ENCODE measurements at places on chromosomes 12 and 14.

DNA sequence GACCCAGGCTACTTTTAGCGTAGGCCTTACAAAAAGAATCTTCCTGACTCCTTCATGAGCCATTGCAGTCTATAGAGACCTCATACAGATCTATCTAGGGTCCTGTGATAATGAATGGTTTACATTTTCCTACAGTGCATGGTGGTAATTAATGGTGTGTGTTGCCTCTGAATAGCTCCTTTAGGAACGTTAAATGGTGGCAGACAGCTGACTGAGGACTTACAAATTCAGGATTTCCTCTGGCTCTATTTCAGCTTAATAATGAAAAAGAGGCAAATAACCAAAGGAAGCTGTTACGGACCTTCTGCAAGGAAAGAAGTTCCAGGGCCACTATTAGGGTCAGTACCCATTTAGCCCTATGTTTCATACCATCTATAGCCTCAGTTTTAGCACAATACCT, 5.1 kb downstream of the IKBIP start:
- DNase-seq, result no peak

- DNase-seq, result no peak
Observed at GRCh38 chr12:104473374-104473983, 16.7 kb downstream of the CHST11 start.

GRCh38 chr14:28242895-28243294, 523.7 kb upstream of the FOXG1 start:
- DNase-seq, result no peak

DNA sequence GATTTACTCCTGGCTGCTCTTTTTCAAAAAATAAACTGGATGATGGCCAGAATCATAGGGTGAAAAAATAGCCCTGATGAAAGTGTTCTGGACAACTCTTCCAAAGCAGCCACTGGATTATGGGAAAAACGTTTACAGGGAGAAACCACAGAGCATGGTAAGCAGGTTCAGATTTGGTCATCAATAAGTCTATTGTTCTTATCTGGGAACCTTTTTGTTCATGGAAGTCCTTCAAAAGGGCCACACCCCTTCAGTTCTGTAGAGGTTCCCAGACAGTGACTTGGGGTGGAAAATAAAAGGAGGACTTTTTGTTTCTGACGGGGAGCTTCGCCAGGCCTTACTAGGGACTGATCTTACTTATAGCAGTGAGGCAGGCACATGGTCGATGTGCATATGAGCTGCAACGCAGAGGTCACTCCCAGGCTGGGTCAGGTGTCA, 117.4 kb upstream of the SLC38A2 start:
- DNase-seq, result no peak

DNA sequence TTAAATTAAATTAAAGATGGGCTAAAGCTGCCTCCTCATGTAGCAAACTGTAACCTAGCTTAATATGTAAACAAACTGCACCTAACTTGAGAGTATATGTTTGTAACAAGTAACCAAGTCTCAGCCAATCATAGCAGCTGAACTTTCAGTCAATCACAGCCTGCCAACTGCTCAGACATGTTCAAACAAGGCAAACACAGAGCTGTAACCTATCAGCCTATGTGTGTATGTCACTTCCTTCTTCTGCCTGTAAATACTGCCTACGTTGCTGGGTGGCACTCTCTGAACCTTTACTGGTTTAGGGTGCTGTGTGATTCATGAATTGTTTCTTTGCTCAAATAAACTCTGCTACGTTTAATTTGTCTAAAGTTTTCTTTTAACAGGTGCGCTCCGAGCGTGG, 2.9 kb downstream of the SERPINA6 start:
- DNase-seq, result no peak

DNA sequence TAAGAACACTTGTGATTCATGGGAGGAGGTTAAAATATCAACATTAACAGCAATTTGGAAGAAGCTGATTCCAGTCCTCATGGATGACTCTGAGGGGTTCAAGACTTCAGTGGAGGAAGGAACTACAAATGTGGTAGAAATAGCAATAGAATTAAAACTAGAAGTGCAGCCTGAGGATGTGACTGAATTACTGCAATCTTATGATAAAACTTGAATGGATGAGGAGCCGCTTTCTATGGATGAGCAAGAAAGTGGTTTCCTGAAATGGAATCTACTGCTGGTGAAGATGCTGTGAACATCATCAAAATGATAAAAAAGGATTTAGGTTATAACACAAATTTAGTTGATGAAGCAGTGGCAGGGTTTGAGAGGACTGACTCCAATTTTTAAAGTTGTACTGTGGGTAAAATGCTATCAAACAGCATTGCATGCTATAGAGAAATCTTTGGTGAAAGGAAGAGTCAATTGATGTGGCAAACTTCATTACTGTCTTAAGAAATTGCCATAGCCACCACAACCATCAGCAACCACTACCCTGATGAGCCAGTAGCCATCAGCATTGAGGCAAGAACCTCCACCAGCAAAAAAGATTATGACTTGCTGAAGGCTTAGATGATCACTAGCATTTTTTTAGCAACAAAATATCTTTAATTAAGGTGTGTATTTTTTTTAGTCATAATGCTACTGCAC, 25.9 kb upstream of the MTERF2 start:
- DNase-seq, result no peak

DNA sequence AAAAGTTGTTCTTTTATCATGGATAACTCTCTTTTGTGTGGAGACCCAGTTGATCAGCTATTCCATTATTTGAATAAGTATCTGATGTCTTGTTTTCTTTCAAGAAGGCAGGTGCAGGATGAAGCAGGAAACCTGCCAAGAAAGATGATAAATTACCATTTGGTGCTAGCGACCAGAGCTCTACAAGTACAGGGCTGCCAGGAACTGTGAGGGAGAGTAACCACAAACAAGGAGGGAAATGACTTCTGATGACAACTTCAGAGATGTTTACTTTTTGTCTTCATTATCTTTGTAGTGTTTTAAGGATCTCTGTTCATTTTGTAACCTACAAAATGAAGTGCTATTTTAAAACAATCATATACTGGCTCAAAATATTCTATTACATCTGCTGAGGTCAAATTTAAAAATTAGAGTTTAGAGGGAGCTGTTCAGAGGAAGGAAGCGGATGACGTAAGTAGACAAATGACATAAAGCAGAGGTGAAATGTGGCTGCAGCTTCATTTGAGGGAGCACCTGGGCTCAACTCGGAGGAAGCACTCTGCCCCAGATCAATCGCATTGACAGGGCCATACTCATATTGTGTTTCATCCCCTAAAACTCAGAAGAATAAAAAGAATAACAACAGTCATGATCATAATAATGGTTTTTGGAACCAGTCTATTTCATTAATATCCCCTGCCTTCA, 226.8 kb downstream of the C12orf42 start:
- DNase-seq, result no peak

GRCh38 chr12:103368167-103368566, 127.6 kb downstream of the C12orf42 start:
- no peak for DNase-seq

GRCh38 chr14:22837114-22837749, 847 bp downstream of the MMP14 start:
- no peak for DNase-seq

GRCh38 chr14:104665657-104666522, 23.5 kb upstream of the INF2 start:
- peak; percentile 41 for DNase-seq

DNA sequence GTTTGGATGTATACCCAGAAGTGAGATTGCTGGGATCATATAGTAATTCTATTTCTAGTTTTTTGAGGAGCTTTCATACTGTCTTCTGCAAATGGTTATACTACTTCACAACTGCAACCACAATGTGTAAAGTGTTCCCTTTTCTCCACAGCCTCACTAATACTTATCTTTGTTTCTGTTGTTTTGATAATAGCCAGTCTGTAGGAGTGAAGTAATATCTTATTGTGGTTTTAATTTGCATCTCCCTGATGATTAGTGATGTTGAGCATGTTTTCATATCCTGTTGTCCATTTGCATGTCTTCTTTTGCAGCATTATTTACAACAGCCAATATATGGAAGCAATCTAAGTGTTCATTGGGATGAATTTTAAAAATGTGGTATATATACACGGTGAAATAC, 29.9 kb downstream of the GABARAPL1 start:
- no peak for DNase-seq

DNA sequence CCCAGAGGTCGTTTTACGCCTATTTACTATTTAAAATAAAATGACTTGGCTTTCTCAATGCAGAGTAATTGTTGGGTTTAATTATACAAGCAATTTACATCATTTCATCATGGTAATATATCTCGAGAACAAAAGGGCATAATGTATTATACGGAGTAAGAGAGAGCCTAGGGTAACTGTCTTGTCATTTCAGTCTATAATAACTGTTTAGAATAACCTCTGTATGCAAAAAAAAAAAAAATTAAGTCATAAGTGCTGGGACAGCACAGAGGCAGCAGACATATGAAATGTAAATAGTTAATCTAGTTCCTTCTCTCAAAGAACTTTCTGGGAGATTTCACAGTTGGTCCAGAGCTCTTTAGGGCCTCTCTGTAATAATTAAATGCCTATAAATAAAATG, 284.9 kb downstream of the TMTC2 start:
- no peak for DNase-seq

GRCh38 chr12:54479421-54479820, 6.0 kb upstream of the GTSF1 start:
- DNase-seq, result no peak

GRCh38 chr12:1606021-1606622, 11.7 kb upstream of the FBXL14 start:
- no peak for DNase-seq

- no peak for DNase-seq
Observed at GRCh38 chr12:64737539-64737938, 21.7 kb downstream of the GNS start.

GRCh38 chr14:23173031-23173430, 10.4 kb downstream of the SLC7A8 start:
- DNase-seq, result no peak

DNA sequence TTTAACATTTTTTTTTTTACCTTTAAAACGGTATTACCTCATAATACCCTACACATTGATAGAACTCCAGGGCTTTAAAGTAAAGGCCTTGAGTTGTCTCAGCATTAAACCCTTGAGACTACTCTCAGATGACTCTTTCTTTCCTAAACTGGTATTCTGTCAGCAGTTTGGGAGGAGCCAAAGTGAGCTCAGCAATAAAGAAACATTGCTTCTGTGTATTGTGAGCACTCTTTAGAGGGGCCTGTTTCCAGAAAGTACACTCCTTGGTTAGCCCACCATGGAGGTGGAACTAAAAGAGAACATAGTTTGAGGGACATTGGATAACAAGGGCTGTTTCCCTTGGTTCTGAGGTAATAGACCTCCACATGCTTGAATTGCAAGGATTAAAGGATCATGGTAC, 20.4 kb downstream of the MAP3K12 start:
- DNase-seq, result no peak

DNA sequence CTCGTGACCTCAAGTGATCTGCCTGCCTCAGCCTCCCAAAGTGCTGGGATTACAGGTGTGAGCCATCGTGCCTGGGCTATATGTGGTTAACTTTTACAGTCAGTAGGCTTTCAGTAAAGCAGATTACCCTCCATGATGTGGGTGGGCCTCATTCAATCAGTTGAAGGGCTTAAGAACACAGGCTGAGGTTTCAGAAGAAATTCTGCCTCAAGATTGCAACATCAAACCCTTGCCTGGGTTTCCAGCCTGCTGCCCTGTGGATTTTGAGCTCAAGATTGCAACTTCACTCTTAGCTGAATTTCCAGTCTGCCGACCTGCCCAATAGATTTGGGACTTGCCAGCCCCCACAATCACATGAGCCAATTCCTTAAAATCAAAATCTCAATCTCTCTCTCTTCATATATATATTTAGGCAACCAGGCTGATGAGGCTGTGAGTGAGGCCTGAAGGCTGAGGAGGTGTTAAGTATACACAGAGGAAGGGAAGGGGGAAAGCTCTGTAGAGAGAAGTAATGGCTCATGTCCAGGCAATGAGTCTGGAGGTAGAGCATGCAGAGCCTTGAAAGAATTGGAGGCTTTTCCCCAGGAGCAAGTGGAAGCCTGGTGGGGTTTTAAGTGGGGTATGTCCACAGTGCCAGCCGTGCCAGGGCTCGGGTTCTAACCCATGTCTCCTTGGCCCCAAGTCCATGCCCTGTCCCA, 33.3 kb upstream of the ACTN1 start:
- no peak for DNase-seq

- DNase-seq, result no peak
Observed at GRCh38 chr12:180445-180844, 33.5 kb downstream of the SLC6A12 start.

- DNase-seq, result no peak
Observed at GRCh38 chr12:28586481-28586880, 396.2 kb downstream of the CCDC91 start.

DNA sequence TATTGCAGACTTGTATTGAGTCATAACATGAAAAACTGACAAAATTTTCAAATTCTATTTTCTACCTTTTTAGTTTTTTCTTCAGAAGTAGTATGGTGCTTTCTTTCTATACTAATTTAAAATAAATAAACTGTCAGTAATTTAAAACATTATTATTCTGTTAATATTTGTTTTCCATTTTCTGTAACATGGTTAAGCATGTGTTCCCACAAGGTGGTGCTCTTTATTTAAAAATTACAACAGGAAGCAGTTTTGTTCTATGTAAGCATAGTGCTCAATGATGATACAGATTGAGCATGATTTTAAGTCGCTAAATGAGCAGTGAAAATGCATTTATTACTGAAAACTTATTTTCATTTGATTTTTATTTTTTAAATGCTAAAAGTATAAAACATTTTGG, 114.6 kb downstream of the PPFIA2 start:
- no peak for DNase-seq

DNA sequence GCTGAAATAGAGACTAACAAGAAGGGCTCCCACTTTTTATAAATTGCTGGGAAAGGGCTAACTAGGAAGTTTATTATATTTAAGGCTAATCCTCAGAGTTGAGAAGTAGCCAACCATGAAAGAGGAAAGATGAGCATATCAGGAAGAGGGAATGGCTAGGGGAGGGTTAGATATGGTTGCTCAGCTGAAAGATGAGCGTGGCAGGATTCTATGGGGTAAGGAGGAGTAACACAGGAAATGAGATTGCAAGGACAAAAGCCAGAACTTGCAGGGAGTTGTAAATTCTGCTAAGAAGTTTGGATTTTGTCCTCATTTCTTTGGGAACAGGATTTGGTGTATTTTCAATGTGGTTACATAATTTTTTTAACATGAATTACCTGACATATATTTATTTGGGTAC, 127.4 kb upstream of the ATP2B1 start:
- no peak for DNase-seq

DNA sequence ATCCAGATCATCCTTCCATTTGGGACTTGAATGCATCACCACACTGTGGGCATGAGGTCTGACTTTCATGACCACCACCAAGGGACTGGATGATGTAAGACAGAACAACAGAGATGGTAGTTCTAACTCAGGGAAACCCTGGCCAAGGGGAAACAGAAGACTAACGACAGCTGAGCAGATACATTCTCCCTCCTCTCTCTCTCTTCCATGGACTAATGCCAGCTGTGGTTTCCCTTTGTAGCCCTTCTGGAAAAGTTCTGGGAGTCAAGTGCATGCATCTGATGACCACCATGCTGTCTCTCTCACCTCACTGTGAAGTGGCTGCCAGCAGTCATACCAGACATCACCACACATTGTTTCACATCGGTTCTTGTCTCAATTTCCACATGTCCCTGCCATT, 3.4 kb downstream of the TAS2R30 start:
- DNase-seq, result no peak

GRCh38 chr12:131505561-131505960, 205.3 kb upstream of the SFSWAP start:
- no peak for DNase-seq

- DNase-seq, result no peak
Observed at GRCh38 chr12:79151956-79152355, 287.4 kb downstream of the SYT1 start.

- DNase-seq, result no peak
Observed at GRCh38 chr12:3405821-3406220, 85.2 kb upstream of the PRMT8 start.

GRCh38 chr14:105447651-105448640, 26.7 kb upstream of the CRIP2 start:
- DNase-seq, result no peak

All from stimulated activated naive CD4-positive, alpha-beta T cell (primary cell).